ENCODE measurements at places on chromosomes 16 and 17. TPM values are rescaled to one million over a fixed set of nuclear protein-coding genes. Genes with fewer than 3 reads are reported as not detected.

DHRS13 gene
- 2.8 TPM for total RNA-seq

CCL5 gene
- not detected for total RNA-seq

SAMD14 gene
- 1.4 TPM for total RNA-seq

SYT17 gene
- not detected for total RNA-seq

GNAO1 gene
- total RNA-seq: not detected

TCAP gene
- under 0.01 TPM for total RNA-seq

ADAD2 gene
- total RNA-seq: not detected

AOC2 gene
- total RNA-seq: 0.36 TPM

CX3CL1 gene
- total RNA-seq: under 0.01 TPM

GRCh38 chr16:8905795-8906591, 23.8 kb downstream of the LITAFD start:
- no peaks in the 10 kb centered on the region for H3K27me3 ChIP-seq
- H3K4me1 ChIP-seq: no peaks in the 10 kb centered on the region
- peaks cover 62% of the 10 kb centered on the region for H3K36me3 ChIP-seq
- H3K4me3 ChIP-seq: no peak overlapping the region
- no peak for DNase-seq

DNA sequence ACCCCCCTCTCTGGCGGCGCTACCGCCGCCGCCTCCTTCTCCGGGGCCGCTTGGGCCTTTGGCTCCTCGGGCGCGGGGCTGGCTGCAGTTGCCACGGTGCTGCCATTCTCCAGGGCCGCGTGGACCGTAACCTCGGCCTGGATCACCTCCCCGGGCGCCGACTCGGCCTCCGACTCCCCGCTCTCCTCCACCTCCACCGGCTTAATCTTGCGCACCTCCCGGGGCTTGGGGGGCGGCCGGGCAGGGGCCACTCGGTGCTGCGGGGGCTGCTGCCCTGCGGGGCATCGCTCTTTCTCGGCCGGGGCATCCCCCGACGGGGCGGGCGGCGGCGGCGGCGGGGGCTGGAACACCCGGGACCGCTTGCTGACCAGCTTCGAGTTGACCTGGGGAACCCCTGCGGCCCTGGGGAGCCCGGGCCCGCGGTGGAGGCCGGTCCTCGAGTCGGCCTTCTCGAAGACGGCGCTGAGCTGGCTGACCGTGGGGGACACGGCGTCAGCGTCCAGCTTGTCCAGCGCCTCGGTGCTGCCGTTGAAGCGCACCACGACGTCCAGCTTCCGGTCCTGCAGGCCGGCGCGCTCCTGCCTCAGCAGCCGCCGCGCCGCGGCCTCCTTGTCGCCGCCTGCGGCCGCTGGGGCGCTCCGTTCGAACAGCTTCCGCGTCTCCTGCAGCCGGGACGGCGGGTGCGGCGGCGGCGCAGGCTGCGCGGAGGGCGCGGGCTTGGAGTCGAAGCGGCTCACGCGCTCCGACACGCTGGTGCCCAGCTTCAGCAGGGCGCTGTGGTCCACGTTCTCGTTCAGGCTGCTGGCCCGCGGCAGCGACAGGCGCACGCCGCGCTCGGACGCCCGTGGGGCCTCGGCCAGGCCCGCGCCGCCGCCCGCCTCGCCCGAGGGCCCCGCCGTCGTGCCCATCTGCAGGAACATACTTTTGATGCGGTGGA, 792 bp downstream of the PPP1R9B start:
- peaks cover 7% of the 10 kb centered on the region for H3K36me3 ChIP-seq
- no peaks in the 10 kb centered on the region for H3K27me3 ChIP-seq
- peak; percentile 48 for DNase-seq
- peak overlapping the region; percentile 86 for H3K4me3 ChIP-seq
- H3K27ac ChIP-seq: peak overlapping the region; percentile 88

DNA sequence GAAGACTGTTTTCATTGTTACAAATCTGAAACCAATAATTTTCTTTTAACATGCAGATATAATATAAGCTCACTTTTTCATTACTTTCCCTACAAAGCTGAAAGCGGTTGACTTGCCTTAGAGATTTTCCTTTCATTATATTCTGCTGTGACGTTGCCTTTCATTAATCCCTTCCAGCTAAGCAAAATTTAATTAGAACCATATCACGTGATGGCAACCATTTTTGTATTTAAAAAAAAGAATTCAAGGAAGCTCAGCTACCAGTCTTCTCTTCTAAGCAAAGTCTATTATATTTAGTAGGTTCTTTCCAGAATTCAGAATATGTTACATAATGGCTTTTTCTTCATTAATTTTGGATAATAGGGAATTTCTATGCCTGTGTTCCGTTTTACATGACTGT, 186.5 kb downstream of the PRKCA start:
- no peak for DNase-seq
- H3K27me3 ChIP-seq: no peaks in the 10 kb centered on the region
- H3K4me3 ChIP-seq: no peak overlapping the region
- H3K4me1 ChIP-seq: peaks cover 11% of the 10 kb centered on the region

DNA sequence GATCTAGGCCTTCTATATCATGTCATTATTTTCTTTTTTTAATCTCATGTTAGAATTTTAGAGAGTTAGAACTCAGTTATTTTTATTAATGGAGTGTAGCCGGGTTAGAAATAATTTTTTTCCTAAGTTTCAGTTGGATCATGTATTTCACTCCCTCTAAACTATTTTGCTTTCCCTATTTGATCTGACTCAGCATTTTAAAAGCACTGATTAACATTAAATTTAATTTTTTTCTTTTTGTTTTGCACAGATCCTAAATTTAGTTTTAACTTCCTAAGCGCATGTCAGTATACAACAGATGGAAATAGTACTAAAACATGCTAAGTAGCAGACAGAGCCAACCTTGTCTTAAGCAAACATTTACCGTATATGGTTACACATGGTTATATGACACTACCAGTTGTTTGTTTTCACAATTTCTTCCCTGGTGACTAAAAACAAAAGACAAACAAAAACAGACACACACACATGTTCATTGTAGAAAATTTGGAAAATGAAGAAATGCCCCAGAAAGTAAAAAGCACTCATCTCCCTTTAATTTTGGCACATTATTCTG, 33.6 kb upstream of the RAB11FIP4 start:
- no peaks in the 10 kb centered on the region for H3K27me3 ChIP-seq
- no peak overlapping the region for H3K4me3 ChIP-seq
- H3K4me1 ChIP-seq: no peaks in the 10 kb centered on the region
- H3K27ac ChIP-seq: no peak overlapping the region
- peaks cover 22% of the 10 kb centered on the region for H3K36me3 ChIP-seq

DNA sequence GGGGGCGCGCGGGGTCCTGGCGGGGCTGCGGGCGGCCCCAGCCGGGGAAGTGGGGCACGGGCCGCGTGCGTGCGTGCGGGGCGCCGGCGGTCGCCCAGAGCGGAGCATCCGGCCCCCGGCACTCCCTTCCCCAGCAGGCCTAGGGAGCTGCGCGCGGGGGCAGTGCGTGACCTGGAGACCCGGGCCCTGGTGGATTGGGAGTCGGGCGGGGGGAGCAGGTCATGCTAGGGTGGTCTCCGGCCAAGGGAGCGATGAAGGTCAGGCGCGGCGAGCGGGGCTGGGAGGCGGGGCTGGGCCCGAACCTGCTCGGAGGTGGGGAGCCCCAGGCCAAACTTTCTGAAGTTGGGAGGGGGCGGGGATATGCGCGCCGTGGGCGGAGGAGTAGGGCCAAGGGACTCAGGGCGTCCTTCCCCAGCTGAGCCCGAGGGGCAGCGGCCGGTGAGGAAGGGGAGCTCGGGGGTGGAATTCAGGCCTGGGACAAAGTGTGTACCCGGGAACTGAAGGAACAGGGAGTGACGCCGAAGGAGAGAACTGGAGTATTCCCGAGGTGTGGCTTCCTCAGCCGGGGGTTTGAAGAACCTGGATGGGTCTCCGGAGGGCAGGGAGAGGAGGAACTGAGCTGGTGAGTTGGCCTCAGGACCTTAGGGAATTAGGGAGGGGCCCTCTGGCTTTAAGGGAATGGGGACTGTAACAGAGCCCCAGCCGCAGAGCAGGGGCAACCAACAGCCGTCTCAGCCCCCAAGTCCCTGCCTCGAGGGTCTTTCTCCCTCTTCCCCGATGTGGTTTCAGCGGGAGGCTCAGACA, 589 bp downstream of the XYLT2 start:
- H3K4me1 ChIP-seq: peaks cover 19% of the 10 kb centered on the region
- H3K27ac ChIP-seq: peak overlapping the region; percentile 81
- 0 out of 2 replicates have a peak, but pooled peaks cover 2% of the 10 kb centered on the region for H3K27me3 ChIP-seq
- H3K4me3 ChIP-seq: peak overlapping the region; percentile 95
- no peak for DNase-seq

GRCh38 chr17:32876417-32877163, at the start of gene MYO1D:
Gene MYO1D, minus strand, starts transcription at chr17:32877124. Its CDS starts 252 bp downstream, at chr17:32876872.
- no peak within 1 kb of the TSS for H3K27ac ChIP-seq
- no peak for DNase-seq
- H3K4me1 ChIP-seq: peaks cover 2% of the 10 kb centered on the region
- no peaks in the 10 kb centered on the region for H3K36me3 ChIP-seq
- H3K4me3 ChIP-seq: peak within 1 kb of the TSS; percentile 60
- peaks cover 7% of the 10 kb centered on the region for H3K27me3 ChIP-seq

- no peak overlapping the region for H3K27ac ChIP-seq
- H3K4me1 ChIP-seq: peaks cover 6% of the 10 kb centered on the region
- H3K27me3 ChIP-seq: peaks cover 5% of the 10 kb centered on the region
- peak; percentile 73 for DNase-seq
- H3K4me3 ChIP-seq: no peak overlapping the region
These were observed 11.5 kb downstream of the CCL16 start for GRCh38 chr17:35969558-35970380.

- DNase-seq: peak; percentile 46
- no peak overlapping the region for H3K4me3 ChIP-seq
- H3K27me3 ChIP-seq: no peaks in the 10 kb centered on the region
- peaks cover 5% of the 10 kb centered on the region for H3K4me1 ChIP-seq
These were observed 14.0 kb upstream of the SLC6A4 start for GRCh38 chr17:30249460-30249859.

DNA sequence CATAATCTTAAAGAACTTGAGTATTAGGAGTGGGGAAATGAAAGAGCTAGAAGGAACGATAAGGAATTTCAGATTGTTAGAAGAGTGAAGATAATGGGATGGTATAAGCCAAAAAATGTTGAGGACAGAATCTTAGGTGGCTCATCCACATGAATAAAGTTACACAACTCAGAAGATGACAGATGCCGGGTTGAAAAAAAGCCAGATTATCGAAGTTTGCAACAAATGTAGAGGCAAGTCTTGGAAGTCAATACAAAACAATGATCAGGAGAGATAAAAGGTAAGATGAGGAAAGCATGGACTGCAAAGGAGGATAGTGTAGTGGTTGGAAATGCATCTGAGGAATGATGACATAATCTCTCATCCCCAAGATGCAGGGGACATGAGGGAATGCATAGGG, 45.1 kb upstream of the TAOK1 start:
- DNase-seq: no peak
- no peaks in the 10 kb centered on the region for H3K4me1 ChIP-seq
- H3K27ac ChIP-seq: no peak overlapping the region
- peaks cover 14% of the 10 kb centered on the region for H3K27me3 ChIP-seq

DNA sequence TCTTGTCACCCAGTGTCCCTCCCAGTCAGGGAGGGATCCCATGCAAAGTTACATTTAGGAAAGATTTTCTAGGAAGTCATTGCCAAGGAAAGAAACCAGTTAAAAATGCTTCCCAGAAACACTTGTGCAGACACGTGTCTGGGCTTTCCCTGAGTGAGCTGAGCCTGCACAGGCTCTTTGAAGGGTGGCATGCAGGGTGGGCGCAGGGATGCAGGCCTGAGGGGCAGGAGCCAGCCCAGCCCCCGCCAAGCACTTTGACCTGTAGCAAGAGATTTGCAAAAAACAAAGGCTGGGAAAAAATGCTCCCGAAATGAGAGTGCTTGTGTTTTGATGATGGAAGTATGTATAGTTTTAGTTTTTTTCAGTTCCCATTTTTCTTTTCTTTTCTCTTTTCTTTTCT, 52.4 kb downstream of the B9D1 start:
- no peaks in the 10 kb centered on the region for H3K27me3 ChIP-seq
- H3K27ac ChIP-seq: no peak overlapping the region
- DNase-seq: no peak
- H3K36me3 ChIP-seq: peaks cover 30% of the 10 kb centered on the region

DNA sequence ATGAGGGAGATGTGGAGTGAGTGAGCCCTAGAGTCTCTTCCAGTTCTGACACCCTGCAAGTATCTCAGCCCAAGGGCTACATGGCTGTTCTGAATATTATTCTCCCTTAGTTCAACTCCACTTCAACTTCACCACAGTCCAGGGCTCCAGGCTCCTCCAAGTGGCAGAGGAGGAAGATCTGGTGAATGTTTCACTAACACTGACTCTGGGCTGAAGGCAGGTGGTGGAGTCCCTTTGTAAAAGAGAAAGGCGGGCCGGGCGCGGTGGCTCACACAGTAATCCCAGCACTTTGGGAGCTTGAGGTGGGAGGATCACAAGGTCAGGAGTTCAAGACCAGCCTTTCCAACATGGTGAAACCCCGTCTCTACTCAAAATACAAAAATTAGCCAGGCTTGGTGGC, 13.6 kb downstream of the CCDC92B start:
- no peak overlapping the region for H3K27ac ChIP-seq
- no peak overlapping the region for H3K4me3 ChIP-seq
- H3K36me3 ChIP-seq: no peaks in the 10 kb centered on the region
- peaks cover 8% of the 10 kb centered on the region for H3K27me3 ChIP-seq
- no peaks in the 10 kb centered on the region for H3K4me1 ChIP-seq

DNA sequence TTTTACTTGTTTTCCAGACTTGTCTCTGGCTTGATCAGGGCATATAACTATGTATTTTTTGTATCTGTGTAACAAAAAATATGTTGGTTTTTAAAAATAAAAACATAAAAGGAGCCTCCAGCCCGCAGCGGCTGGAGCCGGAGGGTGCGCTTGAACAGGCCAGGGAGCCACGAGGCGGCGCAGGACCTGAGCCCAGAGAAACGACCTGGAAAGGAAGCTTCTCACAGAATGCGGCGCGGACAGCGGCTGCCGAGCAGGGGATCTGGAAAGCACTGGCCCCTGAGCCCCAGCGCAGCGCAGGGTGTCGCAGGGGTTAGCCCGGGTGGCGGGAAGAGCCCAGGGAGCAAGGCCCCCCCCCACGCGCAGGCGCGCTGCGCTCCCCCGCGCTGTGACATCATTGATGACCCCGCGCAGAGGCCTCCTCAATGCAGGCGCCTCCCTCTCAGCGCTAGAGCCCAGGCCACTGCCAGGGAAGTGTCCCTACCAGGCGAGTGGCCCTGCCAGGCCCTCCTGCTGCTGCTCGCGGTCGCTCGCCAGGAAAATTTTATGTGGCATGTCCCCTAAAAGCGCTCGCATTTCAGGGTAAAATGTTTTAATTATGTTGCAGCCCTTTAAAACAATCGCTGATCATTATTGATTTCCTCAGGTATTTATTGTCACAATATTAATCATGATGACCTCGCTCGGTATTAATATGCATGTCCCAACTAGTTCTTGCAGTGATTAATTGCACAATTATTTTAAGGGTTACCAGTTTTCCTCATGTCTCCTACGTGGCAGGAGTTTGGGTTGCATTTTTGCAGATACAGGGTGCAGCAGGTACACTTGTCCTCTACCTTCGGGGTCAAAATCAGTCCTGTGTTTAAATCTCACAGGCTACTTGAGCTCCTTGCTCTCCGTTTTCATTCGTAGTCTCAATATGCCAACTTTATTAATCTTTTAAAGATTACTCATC, 134.2 kb downstream of the USP22 start:
- no peaks in the 10 kb centered on the region for H3K4me1 ChIP-seq
- no peaks in the 10 kb centered on the region for H3K36me3 ChIP-seq
- H3K4me3 ChIP-seq: peak overlapping the region; percentile 63
- peak; percentile 53 for DNase-seq
- peak overlapping the region; percentile 78 for H3K27ac ChIP-seq
- H3K27me3 ChIP-seq: no peaks in the 10 kb centered on the region
